ENCODE measurements at places on chromosomes 1 and 21.

- DNase-seq, result no peak
These were observed 59.6 kb downstream of the PGBD5 start for GRCh38 chr1:230366504-230366915.

DNA sequence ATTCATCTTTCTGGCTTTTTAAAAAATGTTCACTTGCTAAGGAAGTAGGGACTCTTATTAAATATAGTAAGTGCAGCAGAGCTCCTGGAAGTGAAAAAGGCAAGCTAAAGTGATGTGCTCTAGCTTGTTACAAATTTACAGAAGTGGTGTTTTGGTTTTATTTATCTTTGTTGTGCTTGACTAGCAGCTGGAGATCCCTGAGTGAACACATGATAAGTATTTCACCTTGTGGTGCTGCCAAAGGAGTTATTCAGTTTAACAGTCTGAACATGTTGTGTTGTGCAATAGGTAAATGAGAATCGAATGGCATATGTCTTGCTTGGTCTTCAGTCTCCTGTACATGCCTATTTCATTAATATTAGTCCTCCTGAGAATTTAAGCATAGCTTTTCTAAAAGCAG, 315.7 kb downstream of the TPR start:
- DNase-seq, result no peak

GRCh38 chr21:23887725-23888306, 1719.5 kb downstream of the MRPL39 start:
- DNase-seq, result no peak

- DNase-seq, result no peak
These were observed 9.2 kb downstream of the PADI6 start for GRCh38 chr1:17381161-17381560.

DNA sequence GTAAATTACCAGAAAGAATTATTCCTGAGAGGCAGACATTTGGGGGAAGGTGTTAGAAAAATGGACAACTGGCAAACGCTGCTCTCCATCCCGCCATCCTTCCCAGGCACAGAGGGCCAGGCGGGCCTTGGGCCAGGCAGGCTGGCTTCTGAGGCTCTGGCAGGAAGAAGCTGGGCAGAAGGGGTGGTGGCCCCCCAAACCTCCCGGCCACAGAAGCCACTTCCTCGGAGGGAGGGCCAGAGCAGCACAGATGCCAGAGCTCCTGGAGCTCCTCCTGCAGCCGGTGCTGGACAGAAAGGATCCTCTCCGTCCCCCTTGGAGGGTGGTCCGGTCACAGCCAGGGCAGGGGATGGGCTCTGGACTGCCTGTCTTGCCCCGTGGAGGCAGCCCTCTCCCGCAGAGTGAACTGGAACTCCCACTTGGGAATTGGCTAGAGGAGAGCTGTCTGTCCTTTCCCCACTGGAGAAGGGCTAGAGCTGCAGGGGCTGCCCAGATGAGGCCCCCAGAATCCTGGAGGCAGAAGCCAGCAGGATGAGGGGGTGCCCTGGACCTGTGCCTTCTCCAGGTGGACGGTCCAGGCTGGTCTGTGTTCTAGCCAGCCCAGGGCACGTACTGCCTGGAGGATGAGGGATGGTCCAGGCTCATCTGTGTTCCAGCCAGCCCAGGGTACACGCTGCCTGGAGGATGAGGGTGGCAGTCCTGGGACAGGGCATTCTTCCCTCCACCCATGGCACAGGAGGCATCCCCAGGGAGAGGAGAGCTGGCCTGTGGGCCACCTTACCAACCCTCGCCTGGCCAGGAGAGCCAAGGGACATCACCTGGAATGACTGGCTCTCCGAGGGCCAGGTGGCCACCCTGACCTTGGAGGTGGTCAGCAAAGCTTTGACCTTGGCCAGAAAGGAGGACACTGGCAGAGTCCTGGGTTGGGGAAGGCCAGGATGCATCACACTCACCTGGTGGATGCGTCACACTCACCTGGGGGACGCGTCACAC, 47.4 kb upstream of the ACTRT2 start:
- no peak for DNase-seq

DNA sequence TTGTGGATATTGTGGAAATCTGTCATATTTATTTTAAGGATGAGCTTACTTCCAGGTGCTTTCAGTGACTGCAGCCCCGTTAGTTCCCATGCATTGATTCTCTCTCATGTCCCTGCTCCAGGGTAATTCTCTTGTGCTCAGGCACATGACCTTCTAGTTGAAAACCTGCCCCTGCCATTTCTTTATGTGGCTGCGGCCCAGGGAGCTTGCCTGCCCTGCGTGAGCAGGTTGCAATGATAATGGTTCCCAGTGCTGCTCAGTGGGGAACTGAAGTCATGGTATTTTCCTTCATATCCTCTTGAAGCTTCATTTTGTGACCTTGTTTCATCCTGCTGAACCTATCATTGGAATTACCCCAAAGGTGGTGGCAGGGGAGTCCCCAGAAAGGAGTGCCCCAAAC, 229.8 kb downstream of the DISC1 start:
- DNase-seq, result no peak

DNA sequence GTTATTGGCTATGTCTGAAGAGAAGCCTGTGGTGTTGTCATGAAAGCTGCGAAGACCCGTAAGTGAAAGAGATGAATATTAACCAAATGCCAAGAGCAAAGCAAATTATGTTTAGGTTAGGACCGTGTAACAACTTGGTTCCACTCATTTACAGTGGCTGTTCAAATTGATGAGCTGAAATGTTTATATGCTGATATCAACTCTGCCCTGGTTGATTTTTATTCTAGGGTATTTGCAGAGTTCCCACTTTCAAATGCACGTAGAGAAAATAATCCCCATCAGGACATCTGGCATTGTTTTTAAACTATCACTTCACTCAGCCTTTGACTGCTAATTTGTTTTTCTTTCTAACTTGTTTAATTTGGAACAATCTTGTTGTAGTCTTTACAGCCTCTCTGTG, 581.6 kb upstream of the ADAMTS5 start:
- no peak for DNase-seq

DNA sequence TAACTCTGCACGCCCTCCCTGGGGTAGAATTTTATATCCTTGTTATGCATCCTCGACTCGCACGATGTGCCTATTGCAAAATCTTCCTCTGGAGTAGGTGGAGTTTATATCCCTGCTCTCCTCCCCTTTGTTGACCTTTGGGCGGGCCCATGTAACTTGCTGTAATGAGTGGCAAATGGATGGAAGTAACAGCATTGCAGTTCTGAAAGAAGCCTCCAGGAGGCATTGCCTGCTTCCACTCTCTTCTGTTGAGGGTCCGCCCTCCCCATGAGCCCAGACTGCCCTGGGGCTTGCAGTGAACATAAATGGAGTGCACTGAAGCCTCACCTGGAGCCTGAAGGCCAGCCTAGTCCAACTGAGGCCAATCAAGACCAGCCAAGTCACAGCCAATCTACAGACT, 62.2 kb upstream of the GRIK3 start:
- no peak for DNase-seq

DNA sequence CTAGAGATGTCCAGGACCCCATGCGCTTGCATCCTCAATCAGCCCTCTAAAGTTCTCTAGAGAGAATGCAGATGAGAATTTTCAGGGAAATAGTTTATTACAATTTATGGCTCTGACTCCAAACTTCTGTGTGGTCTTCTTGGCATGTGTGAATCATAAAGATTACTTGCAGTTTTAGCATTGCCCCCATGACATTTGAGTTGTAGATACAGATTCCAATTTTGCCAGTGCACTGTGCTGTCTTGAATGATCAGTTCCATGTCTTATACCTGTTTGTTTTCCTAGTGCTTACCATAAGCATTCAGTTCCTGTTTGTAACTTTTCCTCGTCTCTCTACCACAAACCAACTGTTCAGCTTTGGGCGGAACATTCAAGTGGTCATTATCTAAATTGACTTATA, 4.8 kb downstream of the KRTAP21-3 start:
- DNase-seq, result no peak

GRCh38 chr1:6461051-6461530, 4.9 kb downstream of the TNFRSF25 start:
- DNase-seq, result no peak

DNA sequence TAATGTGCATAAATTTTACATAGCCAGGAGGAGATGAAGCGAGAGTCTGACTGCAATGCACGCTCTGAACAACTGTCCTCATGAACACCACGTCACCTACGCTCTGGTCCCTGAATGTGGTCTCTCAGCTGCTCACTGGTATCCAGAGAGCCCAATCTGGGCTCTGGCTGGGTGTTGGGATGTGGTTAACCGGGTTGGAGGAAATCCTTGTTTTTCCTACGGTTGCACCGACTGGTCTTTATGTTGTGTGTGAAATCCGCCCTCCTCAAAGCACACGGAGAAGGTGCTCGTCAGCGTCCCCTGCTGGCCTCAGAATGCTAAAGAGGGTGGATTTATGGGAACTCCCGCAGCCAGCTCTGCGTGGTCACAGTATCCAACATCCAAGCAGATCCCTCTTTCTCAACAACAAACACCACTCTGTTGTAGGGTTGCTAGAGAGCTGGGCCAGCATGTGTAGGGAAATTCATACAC, 51.8 kb upstream of the FAM89A start:
- DNase-seq, result no peak

DNA sequence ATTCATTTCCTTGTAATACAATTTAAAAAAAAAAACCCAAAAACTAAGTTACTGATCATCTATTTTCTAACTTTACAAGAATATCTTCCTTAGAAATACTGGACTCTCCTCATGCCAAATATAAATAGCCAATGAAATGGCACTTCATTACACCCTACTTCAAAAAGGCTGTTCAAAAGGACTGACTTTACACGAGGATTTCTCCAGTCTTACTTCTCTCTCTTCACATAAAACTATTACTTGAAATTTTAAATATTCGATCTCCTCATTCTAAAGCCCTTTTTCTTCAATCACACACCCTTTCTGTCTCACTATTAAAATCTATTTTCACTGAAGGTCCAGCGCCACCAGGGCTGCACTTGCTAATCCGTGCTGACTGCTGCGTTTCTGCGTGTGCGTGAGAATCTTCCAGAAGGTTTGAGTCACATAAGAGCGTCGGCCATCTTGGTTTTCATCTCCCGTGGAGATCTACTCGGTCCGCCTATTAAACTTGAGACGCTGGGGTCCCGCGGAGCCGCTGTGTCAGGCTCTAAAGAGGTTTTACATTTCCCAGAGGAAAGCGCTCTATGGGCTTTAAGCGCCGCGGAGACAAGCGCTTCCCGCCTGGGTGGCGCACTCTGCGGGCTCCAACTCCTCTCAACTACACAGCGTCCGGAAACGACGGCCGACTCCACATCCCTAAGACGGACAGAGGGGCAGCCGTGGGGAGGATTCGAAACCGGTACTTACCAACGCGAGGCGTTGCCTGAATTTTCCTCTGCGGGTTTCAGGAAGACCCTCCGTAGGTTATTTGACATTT, 631 bp downstream of the LRIF1 start:
- peak; percentile 21 for DNase-seq

DNA sequence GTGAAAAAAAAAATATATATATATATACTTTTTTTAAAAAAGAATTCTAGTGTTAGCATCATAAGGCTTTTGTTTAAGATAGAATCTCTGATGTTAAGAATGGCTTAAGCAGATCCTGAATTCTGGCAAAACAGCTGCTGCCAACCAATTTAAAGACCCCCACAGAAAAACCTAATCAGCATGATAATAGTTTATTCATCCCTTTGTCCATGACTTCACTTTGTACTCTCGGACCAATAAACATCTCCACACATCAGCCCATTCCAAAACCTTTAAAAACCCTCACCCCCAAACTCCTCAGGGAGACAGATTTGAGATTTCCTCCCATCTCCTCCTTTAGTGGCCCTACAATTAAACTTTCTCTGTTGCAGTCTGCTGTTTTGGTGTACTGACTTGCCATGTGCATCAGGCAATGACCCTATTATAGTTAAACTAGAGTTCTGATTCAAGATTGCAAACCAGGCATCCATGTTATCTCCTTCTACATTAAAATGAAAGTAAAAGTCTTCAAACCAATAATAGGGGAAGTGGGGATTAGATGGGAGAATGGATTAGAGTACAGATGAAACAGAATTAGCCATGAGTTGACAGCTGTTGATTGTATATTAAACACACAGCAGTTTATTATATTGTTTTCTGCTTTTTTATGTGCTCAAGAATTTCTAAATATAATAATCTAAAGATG, 9.8 kb upstream of the PHTF1 start:
- no peak for DNase-seq

DNA sequence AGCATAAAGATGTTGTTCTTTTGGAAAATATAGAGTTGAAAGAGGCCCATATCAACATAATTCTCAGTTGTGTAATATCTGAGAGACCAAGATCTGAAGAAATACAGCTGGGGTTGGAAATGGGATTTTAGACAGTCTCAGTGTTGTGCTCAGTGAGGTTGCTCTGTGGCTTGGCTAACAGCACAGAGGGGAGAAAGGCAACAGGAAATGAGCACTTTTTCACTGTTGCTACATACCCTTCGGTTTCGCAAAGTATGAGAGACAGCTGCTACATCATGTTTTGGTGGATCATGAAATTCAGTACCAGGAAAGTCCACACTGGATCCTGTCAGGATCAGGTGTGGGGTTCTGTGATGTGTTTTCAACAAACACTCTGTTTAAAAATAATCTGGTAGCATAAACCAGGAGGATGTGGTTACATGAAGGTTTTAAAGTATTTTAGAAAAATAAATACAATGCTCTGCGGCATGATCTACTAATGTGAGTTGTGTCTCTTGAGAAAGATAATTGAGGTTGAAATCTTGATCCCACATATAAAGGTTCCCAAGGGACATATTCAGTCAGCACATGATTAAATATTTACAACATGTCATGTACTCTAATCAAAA, 7.0 kb upstream of the GPR88 start:
- DNase-seq, result no peak

GRCh38 chr1:64960731-64961130, 5.6 kb downstream of the JAK1 start:
- no peak for DNase-seq

- DNase-seq, result no peak
These were observed 41.4 kb downstream of the ELK4 start for GRCh38 chr1:205590457-205590768.

- no peak for DNase-seq
These were observed 26.0 kb downstream of the RALGPS2 start for GRCh38 chr1:178751046-178751445.

GRCh38 chr1:228112167-228112566, 3.1 kb upstream of the MRPL55 start:
- DNase-seq, result no peak

GRCh38 chr1:201465698-201466290, 3.2 kb downstream of the PHLDA3 start:
- no peak for DNase-seq

- no peak for DNase-seq
These were observed 55.9 kb downstream of the CD58 start for GRCh38 chr1:116514708-116515525.

GRCh38 chr21:41929248-41929647, 24.6 kb downstream of the C2CD2 start:
- DNase-seq, result no peak

DNA sequence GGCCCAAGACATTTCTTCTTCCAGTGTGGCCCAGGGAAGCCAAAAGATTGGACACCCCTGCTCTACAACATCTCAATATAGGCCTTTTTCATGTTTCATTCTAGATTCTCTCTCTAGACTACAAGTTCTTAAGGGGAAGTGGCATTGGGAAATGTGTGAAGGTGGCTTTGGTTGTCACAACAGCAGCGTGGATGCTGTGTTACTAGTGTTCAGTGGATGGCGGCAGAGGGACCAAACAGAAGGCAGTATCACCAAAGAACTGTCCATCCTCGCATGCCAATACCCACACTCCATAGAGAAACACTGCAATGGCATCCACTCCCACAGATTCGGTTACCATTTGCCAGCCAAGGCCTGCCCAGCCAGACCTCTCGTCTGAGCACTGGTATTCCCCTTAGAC, 24.3 kb upstream of the IFNAR2 start:
- no peak for DNase-seq

All from activated CD4-positive, CD25-positive, alpha-beta regulatory T cell (primary cell).